Activated naive CD4-positive, alpha-beta T cell treated with anti-CD3 and anti-CD28 coated beads, Interleukin-2, amount 50 U/mL, for 72 hours (primary cell): ENCODE measurements at places on chromosomes 5 and 9.
A peak's percentile ranks its signal among the peaks of the same experiment; 100 is the strongest.

- no peak for DNase-seq
Measured at GRCh38 chr9:126053913-126054312, 272.7 kb upstream of the MVB12B start.

DNA sequence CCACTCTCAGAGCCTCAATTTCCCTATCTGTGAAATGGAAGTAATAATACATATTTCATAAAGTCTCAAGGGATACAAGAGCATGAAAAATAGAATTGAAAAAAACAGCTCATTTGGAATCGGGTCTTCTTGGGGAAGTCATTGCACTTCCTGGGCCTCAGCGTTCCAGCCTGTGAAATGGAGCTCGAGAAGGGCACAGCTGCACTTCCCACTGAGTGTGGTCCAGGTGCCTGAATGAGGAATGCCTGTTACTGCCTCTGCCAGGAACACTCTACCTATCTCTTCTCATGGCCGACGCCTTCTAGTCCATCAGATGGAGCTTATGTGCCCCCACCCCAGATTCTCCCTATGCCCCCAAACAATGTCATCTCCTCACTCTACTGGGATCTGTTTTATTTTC lies 924 bp upstream of the NEURL1B start:
- no peak for DNase-seq

GRCh38 chr5:9020996-9021395 lies 524.9 kb downstream of the SEMA5A start:
- no peak for DNase-seq

- no peak for DNase-seq
Measured at GRCh38 chr5:77225531-77225930, 15.1 kb downstream of the PDE8B start.

DNA sequence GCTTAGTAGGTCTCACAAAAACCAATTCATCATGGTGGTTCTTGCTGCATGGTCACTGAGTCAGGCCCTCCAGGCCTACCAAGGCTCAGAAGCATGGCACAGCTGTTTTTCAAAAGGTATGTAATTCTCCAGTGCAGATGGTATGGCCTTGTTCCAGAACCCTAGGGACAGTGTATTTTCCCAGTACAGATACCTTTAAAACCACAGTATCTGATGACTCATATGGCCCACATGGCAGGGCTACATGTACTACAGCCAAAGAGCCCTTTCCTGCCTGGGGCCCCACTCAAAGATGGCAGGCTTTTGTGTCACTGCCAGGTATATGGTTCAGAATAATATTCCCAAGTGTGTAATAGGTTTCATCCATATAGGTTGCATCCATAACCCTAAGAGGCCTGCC lies 16.5 kb downstream of the CSF2 start:
- DNase-seq = no peak

DNA sequence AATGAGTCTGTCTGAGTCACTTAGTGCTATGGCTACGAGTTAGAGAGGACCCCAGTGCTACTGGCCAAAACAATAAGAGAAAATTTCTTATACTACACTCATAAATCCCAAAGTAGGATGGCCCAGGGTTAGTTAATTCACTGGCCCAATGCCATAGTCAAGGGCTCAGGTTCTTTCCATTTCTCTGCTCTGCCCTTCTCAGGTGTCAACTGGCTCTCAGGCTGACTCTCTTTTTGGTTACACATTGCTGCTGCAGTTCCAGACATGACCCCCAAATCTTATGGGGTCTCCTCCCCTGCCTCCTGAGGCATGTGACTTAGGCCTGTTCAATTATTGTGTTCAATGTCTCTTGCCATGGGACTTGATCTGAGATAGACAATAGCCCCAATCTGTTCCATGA lies 70.4 kb downstream of the ARHGEF37 start:
- DNase-seq = no peak

- DNase-seq = no peak
Measured at GRCh38 chr9:121354762-121355161, 15.3 kb downstream of the STOM start.

DNA sequence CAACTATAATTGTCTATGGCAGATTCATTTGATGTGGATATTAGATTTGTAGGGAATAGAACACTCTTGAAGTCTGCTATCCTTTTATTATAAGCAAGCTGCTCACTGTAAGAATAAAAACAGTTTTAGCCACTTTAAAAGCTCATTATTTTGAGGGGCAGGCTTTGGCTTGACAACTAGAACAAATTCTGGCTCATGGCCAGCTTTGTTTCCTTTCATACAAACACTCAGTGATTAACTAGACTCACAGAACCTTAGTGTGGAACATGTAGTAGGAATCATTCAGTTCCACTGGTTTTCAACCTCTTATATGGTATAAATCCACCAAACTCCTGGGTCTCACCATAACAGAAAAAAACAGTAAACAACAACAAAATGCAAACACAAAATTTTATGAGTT lies 27.4 kb upstream of the CEP120 start:
- no peak for DNase-seq

DNA sequence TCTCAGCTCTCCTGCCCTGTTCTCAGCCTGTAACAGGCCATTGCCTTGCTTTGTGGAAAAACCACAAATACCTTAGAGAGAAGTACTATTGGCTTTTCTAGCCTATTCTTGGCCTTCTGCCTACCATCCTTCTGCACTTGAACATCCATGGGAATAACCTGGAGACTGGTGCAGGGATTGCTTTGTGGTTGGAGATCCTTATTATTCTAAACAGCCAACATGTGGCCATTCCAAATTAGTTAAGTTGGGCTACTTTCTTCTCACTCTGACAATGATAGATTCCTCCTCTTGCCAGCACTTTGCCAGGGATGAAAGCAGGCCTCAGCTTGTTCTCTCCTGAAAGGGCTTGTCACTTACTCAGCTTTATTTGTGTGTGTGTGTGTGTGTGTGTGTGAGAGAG lies 240.4 kb downstream of the GLIS3 start:
- DNase-seq = no peak

- no peak for DNase-seq
Measured at GRCh38 chr9:112002847-112003457, 106.3 kb downstream of the UGCG start.

DNA sequence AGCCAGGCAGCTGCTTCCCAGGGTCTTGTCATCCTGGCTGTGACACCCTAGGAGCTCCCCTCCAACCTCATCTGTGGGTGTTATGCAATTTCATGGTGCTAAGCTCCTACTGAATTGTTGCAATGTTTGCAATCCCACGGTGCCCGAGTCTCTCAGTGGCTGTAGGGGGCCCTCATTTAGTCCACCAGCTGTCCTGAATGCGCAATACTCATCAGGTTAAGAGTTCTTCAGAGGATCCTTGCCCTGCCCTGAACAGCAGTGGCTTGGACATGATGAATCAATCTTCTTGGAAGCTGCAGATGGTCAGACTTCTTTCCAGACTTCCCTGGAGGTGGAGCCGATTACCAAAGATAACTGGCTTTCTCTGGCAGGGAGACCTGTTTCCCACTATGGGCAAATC lies 584.1 kb downstream of the CCDC171 start:
- DNase-seq = no peak

- DNase-seq = no peak
Measured at GRCh38 chr5:15285901-15286583, 213.9 kb upstream of the FBXL7 start.

- DNase-seq = peak; percentile 57
Measured at GRCh38 chr9:96020792-96021550, 145.5 kb downstream of the ERCC6L2 start.

DNA sequence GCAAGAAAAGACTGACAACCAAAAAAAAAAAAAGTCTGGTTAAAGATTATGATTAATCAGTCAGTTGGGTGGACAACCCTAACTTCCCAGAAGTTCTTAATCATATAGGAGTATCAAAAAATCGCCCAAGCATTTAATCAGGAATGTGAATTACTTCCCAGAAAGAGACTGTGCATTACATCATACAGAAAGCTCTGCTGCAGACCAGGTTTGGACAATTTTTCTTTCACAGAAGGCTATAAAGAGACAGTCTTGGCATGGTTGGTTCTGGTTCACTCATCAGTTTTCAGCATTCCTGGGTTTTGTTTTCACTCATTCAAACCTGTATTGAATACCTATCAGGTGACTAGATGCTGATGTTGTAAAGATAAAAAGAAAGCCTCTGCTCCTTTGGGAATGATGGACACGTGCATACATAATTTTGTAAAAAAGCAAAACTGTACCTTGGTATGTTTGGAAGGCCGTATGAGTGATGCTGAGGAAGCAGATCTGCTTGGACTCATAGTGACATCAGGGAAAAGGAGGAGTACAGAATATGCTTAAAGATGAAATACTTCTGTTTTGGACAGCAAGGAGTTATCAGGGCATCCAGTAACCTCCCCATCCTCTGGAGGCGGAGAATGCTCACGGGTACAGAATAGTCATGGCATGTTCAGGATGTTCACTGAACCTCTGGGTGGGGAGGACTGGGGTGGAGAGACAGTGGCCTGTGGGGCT lies 178.4 kb downstream of the GNA14 start:
- DNase-seq = no peak

DNA sequence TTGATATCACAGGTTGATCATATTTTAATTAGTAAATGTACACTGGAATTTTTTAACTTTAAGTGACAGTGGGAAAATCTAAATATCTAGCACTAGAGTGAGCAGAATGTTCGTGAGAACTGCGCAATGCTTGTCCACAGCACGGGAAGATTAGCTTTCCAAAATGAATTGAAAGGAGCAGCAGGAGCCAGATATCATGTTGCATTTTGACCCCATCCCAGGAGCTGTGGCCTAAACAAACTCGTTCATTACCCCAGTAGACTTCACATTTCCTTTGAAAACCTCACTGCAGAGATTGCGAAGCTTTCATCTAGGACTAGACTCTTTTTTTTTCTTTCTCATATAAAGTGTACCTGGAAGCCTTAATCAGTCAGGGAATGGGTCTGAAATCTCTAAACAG lies 525.8 kb downstream of the CTNND2 start:
- no peak for DNase-seq

DNA sequence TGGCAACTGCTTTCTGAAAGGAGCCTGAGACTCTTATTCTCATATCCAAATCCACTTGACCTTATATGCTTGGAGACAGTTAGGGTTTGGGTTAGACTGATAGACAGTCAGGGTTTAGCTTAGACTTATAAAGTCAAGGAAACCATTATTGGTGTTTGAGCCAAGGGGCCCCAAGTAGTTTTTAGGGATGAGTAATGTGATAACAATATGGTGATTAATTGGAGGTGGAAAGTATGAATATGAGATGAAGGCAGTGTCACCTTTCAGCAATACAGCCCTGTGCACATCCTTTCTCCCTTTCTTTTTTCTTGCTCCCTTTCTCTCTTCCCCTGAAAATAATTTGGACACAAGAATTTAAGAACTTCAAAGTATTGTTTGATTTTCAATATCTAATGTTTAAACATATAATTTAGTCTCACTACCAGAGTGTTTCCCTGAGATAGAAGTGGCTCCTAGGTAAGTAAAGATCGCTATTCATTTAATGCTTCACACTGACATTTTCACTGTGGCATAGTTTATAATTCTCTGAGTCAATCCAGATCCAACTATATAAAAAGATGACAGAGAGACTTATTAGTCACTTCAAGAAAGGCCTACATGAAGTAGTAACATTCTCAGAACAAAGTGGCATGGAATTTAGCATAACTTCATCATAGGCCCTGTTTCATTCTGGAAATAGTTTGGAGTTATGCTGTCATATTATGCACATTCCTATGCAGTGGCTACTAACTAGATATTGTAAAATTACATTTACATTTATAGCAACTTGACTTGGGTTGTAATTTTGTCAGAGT lies 200.8 kb downstream of the CHSY3 start:
- no peak for DNase-seq

- no peak for DNase-seq
Measured at GRCh38 chr9:78856144-78856543, 559.2 kb downstream of the PSAT1 start.

DNA sequence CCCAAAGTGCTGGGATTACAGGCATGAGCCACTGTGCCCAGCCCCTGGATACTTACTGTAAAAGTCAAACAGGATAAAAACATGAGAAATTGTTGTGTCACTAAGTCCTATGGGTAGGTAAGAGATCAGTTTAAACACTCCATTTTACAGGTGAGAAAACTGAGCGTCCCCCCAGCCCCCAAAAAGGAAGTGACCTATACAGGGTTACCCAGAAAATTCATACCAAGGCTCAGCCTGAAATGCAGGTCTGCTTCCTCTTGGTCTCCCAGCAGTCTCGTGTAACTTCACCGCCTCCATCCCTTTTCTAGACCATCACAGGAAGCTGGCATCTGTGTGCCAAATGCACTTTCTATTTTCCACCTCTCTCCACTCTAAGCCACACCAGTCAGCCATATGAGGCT lies 57.2 kb downstream of the TMOD1 start:
- no peak for DNase-seq

- no peak for DNase-seq
Measured at GRCh38 chr5:149256451-149256850, 15.2 kb upstream of the AFAP1L1 start.

GRCh38 chr9:114390952-114391351 lies 3.2 kb upstream of the AKNA start:
- no peak for DNase-seq

DNA sequence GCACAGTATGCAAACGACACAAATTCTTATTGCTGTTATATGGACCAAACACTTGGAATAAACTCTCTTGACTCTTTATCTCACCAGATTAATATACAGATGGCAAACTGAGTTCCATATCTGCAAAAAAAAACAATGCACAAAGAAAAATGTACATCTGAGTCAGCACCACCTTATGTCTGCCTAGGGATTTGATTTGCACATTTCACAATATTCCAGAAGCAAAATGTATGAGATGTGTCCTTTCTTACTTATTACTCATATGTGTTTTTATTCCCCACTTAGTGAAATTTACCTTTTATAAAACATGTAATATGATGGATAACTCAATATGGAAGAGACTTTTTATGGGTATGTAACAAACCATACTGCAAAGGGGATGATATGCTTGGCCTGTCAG lies 236.9 kb downstream of the GLIS3 start:
- DNase-seq = no peak

DNA sequence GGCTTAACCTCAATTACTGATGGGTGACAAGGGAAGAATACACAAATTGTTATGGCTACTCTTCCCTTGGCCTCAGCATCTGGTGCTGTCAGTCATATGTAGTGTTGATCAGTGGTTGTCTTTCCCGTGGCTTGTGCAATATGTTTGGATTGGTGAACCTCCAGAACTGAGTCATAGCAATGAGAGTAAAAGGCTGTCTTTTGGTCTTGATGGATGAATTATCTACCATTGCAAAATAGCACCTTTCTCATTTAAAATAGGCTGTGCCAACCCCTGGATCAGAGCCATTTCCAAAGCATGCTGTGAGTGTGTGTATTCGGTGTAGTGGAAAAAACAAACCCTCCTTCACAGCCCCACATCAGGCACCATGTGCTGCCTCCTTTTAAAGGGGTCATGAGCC lies 14.6 kb upstream of the F2R start:
- no peak for DNase-seq

DNA sequence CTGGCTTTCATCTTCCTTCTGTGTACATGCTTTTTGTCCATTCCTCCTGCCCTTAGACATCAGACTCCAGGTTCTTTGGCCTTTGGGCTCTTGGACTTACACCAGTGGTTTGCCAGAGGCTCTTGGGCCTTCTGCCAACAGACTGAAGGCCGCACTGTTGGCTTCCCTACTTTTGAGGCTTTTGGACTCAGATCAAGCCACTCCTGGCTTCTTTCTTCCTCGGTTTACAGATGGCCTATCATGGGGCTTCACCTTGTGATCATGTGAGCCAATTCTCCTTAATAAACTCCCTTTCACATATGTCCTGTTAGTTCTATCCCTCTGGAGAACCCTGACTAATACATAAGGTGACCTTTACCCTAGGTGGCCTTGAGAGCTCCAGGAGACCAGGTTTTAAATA lies 189.1 kb upstream of the CCNG1 start:
- DNase-seq = no peak
